ENCODE measurements at places on chromosomes 5 and 9.

DNA sequence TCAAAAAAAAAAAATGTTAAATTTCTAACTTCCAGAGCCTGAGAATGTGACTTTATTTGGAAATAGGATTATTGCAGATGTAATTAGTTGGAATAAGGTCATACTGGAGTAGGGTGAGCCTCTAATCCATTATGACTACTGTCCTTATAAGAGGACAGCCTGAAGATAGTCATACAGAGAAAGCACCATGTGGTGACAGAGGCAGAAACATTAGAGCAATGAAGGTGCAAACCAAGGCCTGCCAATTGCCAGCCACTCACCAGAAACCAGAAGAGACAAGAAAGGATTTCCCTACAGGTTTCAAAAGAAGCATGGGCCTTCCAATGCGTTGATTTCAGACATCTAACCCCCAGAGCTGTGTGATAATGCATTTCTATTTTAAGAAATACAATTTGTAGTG is 659.2 kb upstream of the CHD1 start:
- no peak for DNase-seq

DNA sequence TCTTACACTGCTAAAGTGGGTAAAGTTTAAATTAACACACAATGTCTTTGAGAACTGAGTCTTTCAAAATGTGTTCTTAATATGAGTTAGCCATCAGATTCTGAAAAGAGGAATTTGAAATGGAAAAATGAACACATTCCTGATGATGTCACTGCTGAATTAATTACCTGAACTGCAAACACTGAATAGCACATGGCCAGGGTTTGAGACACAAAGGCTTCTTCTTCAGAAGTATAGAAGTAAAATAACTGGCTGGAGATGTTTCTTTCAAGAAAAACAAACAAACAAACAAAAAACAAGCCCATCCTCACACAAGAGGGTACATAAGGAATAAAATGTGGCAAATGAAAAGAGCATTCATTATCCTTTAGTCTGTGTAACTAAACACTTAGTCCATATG is 7.1 kb downstream of the GLIS3 start:
- DNase-seq: no peak

DNA sequence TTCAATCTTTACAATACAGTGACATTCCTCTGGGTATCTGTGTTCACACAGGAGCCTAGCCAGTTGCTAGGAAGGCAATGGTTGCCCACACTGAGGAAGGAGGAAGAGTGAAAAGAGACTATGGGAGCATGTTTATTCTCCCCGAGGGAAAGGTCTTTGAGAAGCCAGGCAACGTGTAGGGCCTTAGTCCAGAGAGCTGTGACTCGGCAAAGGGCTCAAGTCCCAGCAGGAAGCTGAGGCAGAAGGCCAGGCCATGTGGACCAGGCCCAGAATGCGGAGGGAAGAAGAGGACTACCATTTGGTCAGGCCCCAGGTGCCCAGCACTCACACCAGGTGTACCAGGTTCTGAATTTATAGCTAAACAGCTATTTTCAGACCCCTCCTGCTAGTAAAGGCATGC is 136.6 kb upstream of the DMAC1 start:
- DNase-seq: no peak

DNA sequence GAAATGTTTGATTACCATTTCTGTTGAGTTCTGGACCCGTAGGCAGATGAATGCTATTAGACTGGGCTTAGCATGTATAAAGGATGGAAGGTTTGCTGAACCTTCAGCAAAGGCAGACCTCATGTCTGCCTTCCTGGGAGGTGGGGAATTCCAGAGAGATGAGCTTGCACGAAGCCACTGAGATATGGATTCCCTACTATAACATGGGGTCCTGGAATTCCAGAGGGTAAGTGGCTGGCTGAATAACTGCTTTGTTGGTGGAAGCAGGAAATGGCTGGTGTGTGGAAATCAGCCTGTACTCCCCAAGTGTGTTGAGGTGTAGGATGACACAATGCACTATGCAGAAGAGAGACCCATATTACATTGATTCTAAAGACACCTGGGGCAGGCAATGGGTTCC is 526.4 kb downstream of the CTNND2 start:
- no peak for DNase-seq

DNA sequence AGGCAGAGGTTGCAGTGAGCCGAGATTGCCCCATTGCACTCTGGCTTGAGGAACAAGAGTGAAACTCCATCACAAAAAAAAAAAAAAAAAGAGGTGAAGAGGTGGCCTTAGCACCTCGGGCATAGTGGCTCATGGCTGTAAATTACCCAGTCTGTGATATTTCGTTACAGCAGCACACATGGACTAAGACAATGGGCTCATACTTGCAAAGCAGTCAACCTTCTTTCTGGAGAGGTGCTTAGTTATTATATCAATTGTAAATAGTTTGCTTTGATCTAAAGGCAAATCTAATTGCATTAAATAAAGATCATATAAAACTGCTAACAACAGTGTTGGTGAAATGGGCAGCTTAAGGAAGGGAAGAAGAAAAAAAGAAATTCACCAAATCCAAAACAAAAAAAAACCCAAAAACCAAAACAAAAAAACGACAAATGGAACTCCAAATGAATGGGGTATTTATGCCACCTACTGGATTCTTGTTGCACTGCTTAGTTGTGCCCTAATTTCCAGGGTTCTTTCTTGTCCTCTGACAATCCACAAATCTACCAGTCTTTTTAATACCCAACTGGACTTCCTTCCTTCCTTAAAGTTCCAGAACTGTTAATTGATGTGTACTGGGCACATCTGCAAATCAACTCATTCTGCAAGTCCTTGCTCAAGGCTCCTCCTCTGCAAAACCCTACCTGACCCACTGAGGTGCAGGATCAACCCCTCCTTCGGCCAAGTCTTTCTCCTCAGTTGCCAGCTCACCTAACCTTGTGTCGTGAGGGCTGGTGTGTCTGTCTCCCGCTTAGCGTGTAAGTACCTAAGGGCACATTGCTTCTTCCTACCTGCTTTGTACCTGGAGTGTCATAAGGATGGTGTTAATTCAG is 35.0 kb upstream of the DMRT1 start:
- DNase-seq: no peak

- DNase-seq: no peak
These were observed 37.3 kb upstream of the PLPP1 start for GRCh38 chr5:55572020-55572419.

All from stimulated activated CD4-positive, alpha-beta T cell treated with anti-CD3 and anti-CD28 coated beads, Interleukin-15, amount 100 ng/mL, for 48 hours (primary cell).